CD4-positive, alpha-beta T cell treated with Interleukin-21 for 1 hour (primary cell): ENCODE measurements at places on chromosomes 5 and 9.

DNA sequence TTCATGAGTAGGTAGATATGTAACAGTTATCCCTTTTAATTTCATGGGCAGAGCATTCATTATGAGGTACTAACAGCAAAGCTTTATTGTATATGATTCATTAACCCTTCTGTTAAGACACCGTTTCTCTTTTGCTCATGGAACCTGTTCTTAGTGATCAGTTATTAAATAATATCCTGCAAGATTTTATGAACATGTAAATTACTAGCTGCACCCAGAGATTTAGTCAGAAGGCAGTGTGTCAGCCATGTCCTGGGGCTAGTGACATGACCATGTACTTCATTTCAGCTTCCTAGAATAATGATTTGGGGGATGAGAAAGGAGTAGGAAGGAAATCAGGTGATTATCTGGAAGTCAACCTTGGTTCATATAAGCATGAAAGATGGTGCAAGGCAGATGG, 7.0 kb downstream of the MAST4 start:
- no peak for DNase-seq

GRCh38 chr5:122077366-122078115, 518 bp downstream of the LOX start:
- DNase-seq = no peak

DNA sequence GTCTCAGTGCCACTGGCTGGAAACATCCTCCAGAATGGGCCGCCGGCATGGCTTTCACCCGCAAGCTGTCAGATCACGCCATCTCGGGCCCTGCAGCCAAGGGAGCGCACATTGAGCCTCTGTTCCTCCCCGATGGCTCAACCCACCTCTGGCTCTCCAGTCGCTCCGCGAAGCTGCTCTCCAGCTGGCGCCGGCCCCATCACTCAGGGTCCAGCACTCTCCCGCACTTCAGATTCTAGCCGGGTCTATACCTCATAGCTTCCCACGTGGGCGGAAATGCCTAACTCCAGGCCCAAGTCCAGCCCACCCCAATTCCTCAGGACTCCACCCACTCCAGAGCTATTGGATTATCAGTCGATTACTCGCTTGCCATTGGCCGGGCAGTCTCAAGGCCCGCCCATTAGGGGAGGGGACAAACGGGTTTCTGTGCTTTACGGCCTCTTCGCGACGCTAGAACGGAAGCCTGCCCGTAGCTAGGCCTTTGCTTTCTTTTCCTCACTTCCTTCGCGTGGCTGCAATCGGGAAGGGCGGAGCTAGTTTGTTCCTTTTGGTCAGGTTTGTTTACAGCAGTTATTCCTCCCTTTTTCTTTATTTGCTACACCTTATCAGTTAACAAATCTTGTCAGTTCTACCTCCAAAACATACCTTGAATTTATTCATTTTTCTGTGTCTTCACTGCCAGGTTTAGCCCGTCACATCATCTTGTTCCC, at the start of gene NOL6:
NOL6 (minus strand) TSS at position 282 of the 710 bp plus-strand sequence; CDS start at position 200, 82 bp downstream.
- DNase-seq = peak; percentile 99

- DNase-seq = peak; percentile 81
These were observed 4.8 kb upstream of the ST6GALNAC4 start for GRCh38 chr9:127921557-127922120.

- DNase-seq = no peak
These were observed 67.8 kb downstream of the ENTREP1 start for GRCh38 chr9:69392826-69393225.

DNA sequence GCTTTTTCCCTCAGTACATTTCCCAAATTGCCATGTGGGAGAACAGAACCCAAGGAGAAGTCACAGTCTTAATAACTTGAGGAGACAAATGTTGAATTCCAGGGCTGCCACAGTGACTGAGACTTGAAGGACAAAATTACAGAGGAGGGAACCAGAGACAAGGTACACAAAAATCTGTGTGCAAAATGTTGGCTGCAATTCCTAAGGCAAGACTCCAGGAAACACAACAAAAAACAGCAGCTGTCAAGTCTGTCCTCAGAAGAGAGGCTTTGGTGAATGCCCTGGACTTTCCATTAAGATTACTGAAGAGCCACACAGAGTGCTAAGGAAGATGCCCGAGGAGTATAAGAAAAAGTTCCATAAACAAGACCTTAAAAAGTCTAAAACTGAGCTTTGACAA, 21.1 kb downstream of the AP3B1 start:
- no peak for DNase-seq

- no peak for DNase-seq
These were observed 40.4 kb upstream of the FGF1 start for GRCh38 chr5:142726188-142726731.
